ENCODE measurements at places on chromosomes 4 and X.

DNA sequence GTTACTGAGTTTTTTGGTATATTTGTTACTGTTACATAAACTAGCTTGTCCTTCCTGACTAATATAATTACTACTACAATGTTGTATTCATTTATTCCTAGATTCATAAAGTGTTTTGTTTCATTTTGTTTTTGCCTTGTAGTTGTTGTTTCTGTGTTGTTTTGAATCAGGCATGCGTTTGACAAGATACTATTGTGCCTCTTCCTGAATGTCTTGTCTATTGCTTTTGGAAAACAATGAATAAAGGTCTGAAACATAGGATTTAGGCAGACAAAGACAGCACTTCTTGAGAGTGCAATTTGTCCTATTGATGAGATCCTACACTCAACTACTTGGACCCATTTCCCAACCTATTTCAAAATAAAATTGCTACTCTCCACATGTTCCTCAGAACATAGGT is 630.4 kb upstream of the BOD1L1 start:
- no peak for DNase-seq

GRCh38 chr4:37014584-37014983 is 230.0 kb upstream of the NWD2 start:
- no peak for DNase-seq

DNA sequence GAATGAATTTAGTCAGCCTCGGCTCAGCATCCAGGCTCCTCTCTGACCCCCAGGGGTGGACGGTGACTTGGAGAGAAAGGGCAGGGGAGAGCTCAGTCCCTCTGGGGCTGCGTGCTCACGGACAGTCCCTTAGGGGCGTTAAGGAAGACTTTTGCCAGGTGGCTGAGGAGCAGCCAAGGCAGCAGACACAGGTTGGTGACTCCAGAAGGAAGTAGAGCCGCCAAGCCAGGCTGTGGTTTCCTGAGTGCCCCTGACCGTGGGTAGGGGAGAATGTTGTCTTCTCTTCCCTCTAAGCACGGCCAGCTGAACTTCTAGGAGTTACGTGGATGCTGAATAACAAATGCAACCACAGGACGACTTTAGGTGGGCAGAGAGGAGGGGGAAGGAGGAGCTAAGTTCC is 91.0 kb upstream of the MTM1 start:
- no peak for DNase-seq

DNA sequence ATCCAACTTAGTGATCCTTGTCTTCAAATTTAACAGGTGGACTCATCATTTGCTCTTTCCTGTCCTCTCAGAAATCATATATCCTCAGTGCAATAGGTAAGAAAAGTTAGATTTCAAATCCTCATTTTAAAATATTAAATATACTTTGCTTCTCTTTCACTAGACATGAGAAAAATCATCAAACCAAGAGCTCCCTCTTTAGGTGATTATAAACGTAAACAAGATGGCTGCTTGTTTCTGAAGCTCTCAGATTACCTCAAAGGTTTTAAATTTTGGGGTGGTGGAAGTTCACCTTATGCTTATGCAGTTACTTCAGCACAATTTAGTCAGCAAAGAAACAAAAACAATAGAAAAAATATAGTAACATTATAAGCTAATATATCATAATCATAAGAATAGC is 27.3 kb downstream of the CSN3 start:
- DNase-seq = no peak

- no peak for DNase-seq
These were observed 292.5 kb downstream of the CAMK2D start for GRCh38 chr4:113469023-113469390.

DNA sequence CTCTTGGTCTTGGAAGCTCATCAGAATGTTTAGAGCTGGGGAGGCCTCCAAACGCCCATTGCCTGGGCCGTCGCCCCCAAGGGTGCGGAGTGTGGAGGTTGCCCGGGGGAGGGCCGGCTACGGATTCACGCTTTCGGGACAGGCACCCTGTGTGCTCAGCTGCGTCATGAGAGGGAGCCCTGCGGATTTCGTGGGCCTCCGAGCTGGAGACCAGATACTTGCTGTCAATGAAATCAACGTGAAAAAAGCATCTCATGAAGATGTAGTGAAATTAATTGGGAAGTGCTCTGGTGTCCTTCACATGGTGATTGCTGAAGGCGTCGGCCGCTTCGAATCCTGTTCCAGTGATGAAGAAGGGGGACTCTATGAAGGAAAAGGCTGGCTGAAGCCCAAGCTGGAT is 23.3 kb downstream of the RGS12 start:
- DNase-seq = no peak

DNA sequence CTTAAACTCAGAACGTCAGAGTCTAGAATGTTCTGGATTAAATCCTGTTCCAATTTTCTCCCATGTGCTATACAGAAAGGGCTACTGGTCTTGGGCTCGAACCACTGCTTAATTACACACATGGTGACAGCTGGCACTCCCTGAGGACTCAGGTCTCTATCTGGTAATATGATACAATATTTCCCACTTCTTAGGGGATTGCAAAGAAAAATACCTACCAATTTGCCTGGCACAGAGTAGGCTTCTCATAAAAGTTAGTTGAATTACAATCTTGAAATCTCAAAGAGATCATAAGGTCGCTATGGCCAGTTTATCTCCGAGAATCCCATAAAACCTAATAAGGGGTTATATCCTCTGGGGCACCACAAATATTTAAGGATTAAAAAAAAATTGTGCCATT is 8.6 kb downstream of the GPM6B start:
- DNase-seq = no peak

DNA sequence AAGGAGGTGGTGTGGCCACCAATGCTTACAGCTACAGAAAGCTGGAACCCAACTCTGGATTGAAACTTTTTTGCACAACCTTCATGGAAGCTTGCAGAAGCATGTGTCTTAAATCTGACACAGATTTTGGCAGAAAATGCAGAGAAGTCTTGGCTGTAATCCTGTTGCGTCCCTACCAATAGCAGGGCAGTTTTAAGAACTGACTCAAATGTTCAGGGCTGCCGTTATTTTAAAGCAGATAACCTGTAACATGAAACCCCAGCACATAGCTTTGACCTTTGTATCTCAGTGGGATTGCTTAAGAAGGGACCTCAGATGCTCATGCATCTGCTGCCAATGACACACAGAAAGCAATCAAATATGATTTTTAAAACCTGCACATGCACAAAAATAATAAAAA is at the start of gene VEGFD:
Gene VEGFD (minus strand): TSS at position 110 of the 400 bp plus-strand sequence. CDS start 467 bp downstream, outside the sequence.
- no peak for DNase-seq

DNA sequence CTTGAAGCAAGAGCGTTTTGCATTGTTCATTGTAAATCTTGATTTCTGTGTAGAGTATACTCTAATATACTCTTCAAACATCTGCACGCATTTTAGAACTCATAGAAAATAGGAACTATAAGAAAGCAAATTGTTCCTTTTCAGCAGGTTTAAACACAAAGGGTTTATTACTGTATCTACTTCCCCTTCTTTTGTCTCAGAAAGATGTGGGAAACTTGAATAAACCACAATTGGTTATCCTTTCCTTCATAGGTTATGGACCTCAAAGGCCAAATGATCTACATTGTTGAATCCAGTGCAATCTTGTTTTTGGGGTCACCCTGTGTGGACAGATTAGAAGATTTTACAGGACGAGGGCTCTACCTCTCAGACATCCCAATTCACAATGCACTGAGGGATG is 46.0 kb upstream of the GUCY1B1 start:
- DNase-seq = no peak

GRCh38 chr4:53510321-53510720 is 81.0 kb downstream of the LNX1 start:
- DNase-seq = no peak

GRCh38 chr4:155610143-155610542 is 56.5 kb upstream of the GUCY1A1 start:
- DNase-seq = no peak

All from NK-92 treated with Interleukin-12 subunit alpha and Interleukin-12 subunit beta, amount 100 ng/mL, for 24 hours (cell line).